ENCODE measurements at places on chromosomes 5 and 9. TPM values are rescaled to one million over a fixed set of nuclear protein-coding genes. Genes with fewer than 3 reads are reported as not detected.

GRCh38 chr9:121910491-121911040, 182.5 kb downstream of the TTLL11 start:
- no peak for DNase-seq

DNA sequence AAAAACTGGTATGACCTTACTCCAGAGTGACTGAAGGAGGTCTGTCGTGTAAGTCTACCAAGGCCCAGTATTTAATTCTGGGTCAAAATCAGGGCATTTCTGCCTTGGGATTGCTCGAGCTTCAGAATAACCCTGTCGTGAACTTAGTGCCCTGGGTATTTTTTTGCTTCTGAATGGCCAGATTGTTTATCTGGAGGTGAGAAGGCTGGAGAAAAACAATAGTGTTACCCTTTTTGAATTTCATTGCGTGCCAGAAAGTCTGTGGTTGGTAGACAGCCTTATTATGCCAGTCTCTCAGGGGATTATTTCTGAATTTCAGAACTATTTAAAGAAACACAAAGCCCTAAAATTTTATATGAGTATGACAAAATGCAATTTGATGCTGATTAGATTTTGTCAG, 323.4 kb downstream of the CSNK1G3 start:
- DNase-seq = no peak

DNA sequence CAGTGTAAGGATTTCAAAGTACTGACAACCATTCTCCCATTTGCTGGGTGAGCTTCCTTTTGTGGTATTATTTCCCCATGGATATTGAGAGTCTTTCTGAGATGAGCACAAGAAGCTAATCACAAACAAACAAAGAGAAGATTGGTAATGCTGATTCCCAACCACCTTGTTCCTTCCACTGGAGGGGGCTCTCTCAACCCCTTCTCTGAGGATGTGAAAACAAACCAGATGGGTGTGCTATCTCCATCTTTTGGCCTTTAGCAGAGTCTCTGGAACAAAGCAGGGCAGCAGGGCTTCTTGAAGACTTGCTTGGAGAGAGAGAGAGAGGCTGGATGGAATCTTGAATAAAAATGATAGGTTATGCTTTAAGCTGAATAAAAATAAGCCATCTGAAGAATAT, 576.7 kb upstream of the ZNF462 start:
- DNase-seq = no peak

IGFBPL1 gene
- not detected for total RNA-seq

CCNI2 gene
- total RNA-seq = 0.23 TPM

DNA sequence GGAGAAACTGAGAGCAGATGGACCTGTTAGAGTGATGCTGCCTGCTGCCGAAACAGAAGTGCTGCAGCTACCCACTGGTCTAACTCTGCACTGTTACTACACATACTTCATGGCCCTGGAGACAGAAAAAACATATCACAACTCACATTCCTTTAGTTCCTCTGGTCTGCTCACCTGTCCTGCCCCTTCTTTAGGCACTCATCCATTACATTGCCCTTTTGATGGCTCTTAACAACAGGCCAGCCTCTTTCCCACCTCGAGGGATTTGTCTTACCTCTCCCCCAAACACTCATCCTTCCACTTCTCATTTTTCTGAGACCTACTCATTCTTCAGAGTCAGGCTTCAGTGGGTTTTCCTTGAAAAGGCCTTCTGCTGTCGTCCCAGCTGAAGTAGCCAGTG, 49.2 kb downstream of the KCTD16 start:
- no peak for DNase-seq

DNA sequence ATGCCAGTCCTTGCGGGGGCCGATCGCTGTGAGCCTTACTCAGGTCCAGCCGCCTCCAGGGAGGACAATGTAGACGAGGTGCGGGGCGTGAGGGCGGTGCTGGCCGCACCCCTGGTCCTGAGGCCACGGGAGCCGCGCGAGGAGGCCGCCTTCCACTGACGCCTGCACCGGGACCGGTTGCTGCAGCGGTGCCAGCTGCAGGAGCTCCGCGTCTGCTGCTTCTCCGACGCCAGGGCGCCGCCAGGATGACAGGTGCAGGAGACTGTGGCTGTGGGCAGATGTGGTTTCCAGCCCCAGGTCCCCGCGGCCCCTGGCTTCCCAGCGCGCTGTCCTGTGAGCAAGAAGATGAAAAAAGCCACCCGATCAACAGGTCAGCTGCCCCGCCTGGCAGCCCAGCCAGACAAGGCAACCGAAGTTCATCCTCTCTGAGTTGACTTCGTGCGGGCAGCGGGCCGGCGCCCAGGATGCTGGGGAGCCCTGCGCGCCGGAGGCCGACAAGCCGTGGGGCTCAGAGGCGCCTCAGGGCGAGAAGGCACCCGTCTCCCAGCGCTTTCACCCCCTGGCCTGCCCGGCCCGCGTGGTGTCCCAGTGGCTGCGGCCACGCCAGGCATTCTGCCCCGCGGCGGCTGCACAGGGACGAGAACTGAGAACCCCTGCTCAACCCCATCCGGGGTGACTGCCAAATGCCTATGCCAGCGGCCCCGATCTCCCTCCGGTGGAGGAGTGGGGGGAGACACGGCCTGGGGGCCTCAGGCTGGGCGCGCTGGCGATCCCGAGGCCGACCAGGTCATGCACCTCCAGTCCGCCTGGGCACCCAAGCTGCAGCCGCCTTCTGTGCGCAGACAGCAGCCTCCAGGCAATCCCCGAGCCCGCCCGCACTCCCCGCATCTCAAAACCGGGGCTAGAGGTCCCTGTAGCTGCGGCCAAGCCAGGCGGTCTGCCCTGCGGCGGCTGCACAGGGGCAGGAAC, 43.4 kb upstream of the BICD2 start:
- DNase-seq = no peak

GRCh38 chr5:8386719-8387288, 517.9 kb downstream of the MTRR start:
- no peak for DNase-seq

GRCh38 chr5:119220576-119221197, 135.1 kb upstream of the TNFAIP8 start:
- no peak for DNase-seq

STKLD1 gene
- total RNA-seq = 0.53 TPM

PPP3R2 gene
- not detected for total RNA-seq

ZNF454 gene
- total RNA-seq = not detected

GNA14 gene
- not detected for total RNA-seq

DNA sequence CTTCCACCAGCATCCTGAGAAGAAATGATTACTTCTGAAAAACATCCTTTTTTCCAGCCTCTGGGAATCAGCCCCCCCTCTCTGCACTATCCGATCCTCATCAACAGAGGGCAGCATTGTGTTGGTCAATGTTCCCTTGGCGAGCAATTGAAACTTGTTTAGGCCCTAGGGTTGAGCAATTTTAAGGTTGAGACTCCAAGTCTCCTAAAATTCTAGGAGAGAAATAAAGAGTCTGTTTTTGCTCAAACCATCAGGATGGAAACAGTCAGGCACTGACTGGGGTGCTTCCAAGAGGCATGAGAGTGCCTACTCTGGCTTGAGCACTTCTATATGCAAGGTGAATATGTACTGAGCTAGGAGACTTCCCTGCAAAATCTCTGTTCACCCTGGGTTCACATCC, 12.4 kb upstream of the CYFIP2 start:
- DNase-seq = no peak

DNA sequence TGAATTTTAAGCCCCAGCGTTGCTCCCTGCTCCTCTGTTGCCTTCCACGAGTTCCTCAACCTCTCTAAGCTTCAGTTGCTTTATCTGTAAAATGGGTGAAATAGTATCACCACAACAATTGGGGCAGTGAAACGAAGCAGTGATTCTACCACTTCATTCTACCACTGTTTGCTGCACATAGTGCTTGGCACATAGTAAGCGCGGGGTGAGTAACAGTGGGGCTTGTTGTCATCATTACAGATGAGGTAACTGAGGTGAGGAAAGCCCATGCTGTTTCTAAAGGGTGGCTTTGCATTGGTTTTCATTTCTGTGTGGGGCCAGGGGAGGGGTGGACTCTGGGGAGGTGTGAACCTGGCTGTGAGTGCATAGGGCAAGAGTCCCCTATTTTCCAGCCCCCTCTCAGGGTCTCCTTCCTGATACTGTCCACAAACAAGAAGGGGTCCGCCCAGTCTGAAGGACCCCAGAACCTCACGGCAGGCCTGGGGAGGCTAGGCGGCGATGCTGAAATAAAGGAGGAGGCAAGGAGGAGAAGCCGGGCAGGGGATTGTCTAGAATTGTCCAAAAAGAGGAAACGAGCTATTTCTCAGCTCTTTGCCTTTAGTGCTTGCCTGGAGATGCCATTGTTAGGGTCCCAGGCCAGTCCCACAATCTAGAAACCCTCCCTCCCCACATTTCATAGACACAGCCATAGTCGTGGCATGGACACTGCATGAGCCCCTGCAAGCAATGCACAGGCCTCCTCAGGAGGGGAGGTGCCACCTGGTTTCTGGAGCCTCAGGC, 65.6 kb downstream of the IL6ST start:
- no peak for DNase-seq

DNA sequence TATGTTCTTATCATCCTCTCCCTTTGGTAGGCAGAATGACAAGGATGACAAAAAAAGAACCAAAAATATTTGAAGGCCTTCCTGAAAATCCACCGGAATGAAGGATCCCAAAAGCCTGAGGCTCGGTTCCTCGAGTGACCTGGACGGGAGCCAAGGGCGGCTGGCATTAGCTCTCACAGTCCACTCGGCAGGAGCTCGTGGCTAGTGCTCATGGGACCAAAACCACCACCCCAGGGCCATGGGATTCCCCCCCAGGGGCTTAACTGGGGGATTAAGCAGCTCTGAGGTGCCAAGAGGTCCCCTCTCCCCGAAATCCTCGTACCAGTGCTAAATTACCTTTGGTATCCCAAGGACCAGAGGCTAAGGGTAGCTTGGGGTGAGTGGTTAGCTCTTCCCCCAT, 586 bp upstream of the PDZD2 start:
- DNase-seq = no peak

SPATA9 gene
- 2.1 TPM for total RNA-seq

ASPN gene
- total RNA-seq = not detected

DNA sequence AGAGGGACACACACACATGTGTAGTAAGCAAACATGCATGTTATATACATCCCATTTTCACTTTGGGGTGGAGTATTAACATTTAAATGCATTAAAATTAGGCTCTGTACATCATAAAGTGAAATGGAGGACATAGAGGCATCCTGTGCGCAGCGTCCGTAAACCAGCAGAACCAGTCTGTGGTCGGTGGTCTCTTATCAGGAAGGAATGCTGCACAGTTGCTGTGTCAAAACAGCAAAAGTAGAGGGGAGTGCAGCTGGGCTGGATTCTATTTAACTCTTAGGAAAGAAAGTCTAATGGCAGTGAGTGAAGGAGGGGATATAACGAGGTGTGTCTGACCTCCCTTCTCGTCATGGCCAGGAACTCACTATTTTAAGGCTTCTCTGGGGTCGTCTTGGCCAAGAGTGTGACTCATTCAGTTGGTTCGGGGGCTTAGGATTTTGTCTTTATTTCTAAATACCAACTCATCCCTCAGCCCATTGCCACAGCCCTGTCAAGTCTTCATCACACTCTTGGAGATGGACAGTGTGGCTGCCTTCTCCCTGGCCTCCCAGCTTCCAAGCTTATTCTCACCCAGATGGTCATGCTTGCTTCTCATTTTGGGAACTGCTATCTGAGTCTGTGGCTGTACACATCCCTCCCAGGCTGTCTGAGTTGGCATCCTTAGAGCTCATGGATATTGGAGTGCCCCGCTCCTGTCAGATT, 20.1 kb upstream of the CXCL14 start:
- no peak for DNase-seq

DNA sequence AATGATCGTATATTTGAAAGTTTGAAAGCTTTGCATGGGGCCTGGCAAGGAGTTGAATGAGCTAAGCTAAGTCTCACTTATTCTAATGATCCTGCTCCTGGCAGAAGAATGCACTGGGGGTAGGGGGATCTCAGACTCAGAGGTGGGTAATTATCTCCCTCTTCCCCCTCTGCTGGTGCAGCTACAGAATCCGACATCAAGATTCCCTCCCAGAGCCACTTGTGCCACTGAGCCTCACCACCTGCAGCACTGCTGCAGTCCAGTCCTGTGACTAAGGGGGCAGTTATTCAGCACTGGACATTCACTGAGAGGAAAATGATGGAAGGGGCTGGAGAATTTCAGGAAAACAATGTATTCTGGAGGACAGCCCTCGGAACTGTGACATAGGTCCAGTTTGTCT, 205.8 kb downstream of the DEPDC1B start:
- no peak for DNase-seq

ARL14EPL gene
- total RNA-seq = not detected

DNA sequence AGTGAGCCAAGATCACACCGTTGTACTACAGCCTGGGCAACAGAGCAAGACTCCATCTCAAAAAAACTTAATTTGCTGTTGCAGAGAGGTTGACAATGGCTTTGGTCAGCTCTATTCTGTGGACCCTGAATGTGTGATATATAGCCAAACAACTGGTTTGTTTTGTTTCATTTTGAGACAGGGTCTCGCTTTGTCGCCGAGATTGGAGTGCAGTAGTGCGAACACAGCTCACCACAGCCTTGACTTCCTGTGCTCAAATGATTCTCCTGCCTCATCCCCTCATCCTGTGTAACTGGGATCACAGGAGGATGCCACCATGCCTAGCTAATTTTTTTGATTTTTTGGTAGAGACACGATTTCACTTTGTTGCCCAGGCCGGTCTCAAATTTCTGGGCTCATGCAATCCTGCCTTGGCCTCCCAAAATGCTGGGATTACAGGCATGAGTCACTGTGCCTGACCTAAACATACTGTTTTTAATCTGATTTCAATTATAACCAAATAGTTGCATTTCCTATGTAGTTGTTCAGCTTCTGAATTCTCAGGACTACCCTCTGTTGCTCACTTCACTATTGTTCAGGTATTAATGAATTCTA, 9.8 kb downstream of the RNF183 start:
- no peak for DNase-seq

- no peak for DNase-seq
These were observed 259.1 kb upstream of the DAPK1 start for GRCh38 chr9:87238545-87238944.

GRCh38 chr5:80266566-80266965, 10.7 kb upstream of the SERINC5 start:
- no peak for DNase-seq

- DNase-seq = no peak
These were observed 80.9 kb upstream of the IL33 start for GRCh38 chr9:6134661-6135180.

DNA sequence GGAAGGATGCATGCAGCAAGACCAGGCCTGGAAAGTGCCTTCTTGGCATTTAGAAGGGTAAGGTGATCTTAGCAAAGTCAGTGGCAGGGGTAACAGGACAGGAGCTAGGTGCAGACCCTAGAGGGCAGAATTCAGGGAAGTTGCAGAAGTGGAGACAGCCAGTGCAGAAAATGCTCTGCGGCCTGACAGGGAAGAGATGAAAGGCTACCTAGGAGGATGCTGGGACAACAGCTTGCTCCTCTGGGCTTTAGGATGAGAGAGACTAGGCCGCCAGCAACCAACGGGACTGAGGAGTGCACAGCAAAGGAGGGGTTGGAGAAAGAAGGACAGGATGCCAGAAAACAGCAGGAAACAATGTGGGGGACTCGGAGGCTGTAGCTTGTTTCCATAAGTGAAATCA, 219.9 kb downstream of the FSTL4 start:
- no peak for DNase-seq

- DNase-seq = no peak
These were observed 110.7 kb upstream of the MAMDC2 start for GRCh38 chr9:69932901-69933300.
